ENCODE measurements at places on chromosomes 11 and 22.

- no peak for DNase-seq
Measured at GRCh38 chr22:31602259-31602952, 59.6 kb downstream of the PISD start.

- no peak for DNase-seq
Measured at GRCh38 chr11:66918741-66919140, 39.4 kb downstream of the PC start.

DNA sequence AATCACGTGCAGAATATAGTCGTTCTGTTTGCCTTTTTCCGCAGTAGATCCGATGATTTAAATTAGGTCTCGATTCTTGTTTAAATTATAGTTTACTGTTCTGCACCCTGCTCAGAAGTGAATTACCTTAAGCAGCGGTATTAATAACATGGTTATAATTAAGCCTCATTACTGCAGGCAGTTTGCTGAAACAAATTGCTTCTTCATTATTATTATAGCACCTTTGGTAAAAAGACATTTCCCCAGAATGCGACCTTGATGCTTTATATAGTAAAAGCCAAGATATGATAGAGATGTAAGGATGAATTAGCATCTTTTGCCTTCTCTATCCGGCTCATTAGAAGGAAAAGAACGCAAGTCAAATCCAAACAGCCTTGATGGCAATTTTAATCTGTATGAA is 625.2 kb upstream of the CADM1 start:
- no peak for DNase-seq

DNA sequence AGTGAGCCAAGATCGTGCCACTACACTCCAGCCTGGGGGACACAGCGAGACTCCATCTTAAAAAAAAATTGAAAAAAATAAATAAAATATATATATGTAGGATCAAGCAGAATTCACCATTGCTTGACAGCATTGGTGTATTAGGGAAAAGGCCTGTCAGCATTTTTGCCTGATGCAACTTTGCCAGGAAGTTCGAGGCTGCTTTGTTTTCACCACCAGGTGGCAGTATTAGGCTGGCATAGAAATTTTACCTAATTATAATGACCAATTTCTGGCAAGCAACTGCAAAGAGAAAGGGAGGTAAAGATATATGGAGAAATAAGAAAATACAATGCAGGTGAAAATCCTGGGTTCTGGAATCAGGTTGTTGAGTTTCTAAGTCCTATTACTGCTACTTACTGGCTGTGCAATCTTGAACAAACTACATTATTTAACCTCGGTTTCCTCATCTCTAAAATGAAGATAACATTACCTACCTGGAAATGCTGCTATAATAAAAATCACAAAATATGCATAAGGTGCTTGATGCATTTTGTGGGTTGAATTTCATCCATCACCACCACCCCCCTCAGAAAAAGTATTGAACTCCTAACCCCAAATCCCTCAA is 24.7 kb downstream of the LAYN start:
- peak; percentile 46 for DNase-seq

DNA sequence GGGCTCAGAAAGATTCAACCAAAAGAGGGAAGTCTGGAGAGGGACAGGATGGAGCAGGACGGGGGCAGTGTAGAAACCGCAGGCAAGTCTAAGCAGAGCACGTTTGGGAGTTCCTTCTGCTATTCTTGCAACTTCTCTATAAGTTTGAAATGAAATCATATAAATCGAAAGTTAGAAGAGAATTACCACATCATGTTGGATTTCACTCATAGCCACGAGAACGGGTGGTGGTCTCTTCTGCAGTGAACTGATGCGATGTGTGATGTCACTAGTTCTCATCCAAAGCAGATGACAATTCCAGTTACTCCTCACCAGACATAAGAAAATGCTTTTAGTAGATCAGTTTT is 36.0 kb downstream of the KCNQ1 start:
- no peak for DNase-seq

DNA sequence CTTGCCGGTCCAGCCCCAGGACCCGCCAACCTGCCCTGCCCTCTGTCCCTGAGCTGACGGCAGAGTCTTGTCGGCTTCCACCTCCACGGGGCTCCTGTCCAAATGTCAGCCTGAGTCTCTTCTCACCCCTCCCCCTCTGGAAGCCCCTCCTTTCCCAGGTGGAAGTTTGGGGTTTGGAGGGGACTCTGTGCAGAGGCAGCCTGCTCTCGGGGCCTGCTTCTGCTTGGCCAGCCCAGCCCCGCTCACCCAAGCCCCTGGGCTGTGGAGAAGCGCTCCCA is 31.0 kb downstream of the CTTN start:
- DNase-seq, result no peak

DNA sequence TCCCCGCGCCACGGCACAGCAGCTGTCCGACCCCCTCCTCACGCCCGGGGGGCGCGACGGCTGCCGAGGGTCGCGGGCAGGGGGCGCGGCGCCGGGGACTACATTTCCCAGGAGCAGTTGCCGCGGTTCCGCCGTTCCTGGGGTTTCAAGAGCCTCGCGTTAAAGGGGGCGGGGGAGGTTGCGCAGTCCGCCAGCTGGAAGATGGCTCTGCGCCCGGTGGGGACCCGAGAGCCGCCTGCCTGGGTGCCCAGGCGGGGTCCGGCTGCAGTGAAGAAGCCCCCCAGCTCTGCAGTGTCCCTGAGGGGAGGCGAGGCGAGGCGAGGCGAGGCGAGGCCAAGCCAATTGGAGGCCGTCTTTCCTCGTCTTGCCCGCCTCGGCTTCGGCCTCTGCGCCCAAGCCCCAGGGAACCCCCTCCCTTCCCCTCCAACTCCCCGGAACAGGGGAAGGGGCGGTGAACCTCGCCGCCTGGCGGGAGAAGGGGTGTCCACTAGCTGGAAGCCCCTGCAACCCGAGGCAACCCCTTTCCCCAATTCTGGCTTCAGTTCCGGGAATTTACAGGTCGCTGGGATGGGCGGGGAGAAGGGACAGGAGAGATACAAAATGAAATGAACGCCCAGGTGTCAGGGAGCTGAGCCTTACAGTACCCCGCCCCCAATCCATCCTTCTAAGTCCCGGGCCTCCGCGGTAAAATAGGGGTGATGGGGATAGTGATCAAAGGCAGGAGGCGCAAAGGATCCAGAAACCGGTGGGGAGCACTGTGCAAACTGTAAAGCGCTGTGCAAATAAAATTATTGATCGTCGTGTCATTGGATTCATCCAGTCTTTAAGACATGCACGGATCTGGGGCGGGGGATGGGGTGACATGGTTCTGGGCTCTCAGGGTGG is 5.2 kb upstream of the GCAT start:
- no peak for DNase-seq

GRCh38 chr11:29773656-29774264 is 243.1 kb downstream of the KCNA4 start:
- no peak for DNase-seq

DNA sequence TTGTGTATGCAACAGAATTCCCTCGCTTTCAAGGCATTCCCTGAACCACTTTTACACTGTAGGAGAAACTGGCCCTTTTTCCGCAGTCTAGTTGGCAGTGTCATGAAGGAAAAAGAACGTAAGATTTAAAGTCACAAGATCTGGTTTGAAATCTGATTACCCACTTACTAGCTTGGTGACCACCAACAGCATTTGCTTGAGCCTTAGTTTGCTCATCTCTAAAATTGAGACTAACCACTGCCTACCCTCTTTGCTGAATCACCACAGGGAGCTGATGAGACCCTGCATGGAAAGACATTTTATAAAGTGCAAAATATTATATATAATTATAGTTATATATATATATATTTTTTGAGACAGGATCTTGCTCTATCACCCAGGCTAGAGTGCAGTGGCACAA is 39.4 kb downstream of the SYTL2 start:
- no peak for DNase-seq

GRCh38 chr11:130527636-130528297 is 79.3 kb downstream of the ADAMTS15 start:
- no peak for DNase-seq

DNA sequence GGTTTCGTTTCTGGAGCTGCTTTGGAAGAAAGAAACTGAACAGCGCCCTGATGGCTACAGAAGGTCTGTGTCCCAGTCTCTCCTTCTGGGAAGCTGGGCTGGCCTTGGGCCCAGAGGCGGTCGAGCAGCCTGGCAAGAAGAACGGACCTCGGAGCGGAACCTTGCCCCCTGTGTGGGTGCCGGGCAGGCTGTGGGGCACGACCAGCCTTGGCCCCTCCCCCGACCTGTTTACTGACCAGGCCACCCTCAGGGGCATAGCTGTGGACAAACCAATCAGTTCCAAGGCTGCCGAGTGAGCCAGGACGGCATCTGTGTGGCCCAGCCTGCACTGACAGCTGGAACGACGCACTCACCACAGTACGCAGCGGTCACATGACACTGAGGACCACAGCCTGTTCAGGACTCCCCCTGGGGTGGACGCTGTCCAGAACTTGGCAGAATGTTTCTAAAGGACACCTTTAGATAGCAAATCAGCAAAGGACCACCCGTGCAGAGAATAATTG is 7.2 kb downstream of the PIM3 start:
- no peak for DNase-seq

GRCh38 chr22:25159028-25159427 is 40.6 kb upstream of the CRYBB3 start:
- no peak for DNase-seq

DNA sequence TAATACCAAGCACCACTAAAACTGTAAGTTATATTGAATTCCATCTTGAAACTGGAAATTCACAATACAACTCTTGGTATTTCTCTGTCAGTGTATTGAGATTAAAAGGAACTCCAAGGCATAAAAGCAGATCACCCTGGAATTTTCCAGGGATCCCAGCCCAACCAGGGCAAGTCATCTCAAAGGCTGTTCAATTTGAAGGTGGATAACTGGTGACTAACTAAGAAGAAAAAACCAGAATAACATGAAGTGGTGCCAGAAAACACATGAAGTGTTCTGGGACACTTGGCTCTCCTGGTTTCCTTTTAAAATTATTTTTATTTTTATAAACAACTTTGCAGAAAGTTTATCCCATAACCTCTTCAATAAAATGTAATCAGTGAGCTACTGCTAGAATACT is 7.8 kb upstream of the BMAL1 start:
- DNase-seq, result no peak

DNA sequence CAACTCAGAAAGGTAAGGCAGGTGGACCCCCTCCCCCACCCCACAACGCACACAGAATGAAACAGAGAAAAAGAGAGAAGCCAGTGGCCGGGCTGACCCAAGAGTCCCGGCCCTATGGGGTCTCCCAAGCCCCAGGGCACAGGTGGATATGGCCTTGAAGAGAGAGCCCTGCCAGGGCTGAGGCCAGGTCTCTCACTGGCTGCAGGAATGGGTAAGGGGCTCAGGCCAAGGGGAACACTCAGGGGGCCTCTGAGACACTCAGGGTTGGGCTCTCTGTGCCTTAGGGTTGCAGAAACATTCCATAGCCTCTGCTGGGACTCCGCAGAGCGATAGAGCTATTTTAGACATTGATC is 98.0 kb downstream of the PDE2A start:
- no peak for DNase-seq

- no peak for DNase-seq
Measured at GRCh38 chr11:110691926-110692325, 20.3 kb downstream of the ARHGAP20 start.

DNA sequence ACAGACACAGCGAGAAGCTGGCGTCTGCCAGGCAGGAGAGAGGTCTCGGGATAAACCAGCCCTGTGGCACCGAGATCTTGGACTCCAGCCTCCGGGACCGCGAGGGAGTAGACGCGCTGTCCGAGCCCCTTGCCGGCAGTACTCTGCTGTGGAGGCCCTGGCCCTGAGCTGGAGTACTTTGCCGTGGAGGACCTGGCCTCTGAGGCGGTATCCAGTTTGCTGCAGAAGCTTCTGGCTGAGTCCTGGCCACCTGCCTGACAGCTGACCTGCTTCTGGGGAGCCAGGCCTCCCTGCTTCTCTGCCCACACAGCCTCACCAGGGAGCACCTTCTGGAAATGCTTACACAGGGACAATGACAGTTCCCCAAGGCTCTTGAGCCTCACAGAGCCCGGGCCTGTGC is 31.6 kb upstream of the CARS1 start:
- no peak for DNase-seq

DNA sequence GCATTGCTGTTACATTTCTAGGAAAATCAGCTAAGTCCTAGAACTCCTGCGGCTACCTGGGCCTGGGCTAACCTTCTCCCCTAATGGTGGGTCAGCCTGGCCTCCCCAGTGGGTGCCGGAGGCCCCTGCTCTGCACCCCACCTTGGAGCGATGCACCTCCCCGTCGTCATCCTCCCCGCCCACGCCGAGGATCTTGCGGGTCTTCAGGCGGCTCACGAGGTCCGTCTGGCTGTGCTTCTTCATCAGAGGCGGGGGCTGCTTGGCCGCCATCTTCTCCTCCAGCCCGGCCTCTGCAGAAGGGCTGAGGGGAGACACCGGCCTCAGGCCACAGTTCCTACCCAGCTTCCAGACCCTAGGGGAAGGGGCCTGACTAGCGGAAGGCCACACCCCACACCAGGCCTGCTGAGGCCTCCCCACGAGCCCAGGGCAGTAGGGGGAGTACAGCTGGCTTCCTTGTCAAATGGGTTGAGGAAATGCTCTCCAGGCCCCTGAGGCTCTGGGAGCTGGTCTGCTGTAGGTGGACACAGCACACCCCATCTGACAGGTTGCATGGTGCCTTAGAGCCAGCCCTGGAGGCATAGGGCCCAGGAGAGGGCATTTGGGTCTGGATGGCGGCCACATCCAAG is 12.5 kb downstream of the TP53I11 start:
- DNase-seq, result no peak

DNA sequence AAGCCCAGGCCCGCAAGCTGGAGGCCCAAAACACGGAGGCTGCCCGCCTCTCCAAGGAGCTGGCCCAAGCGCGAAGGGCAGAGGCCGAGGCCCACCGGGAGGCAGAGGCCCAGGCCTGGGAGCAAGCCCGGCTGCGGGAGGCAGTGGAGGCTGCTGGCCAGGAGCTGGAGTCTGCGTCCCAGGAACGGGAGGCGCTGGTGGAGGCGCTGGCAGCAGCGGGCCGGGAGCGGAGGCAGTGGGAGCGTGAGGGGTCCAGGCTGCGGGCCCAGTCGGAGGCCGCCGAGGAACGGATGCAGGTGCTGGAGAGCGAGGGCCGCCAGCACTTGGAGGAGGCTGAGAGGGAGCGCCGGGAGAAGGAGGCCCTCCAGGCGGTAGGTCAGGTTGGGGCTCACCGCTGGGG is 4.8 kb downstream of the CCDC88B start:
- no peak for DNase-seq

- DNase-seq, result no peak
Measured at GRCh38 chr22:17586831-17587440, 23.6 kb downstream of the SLC25A18 start.

DNA sequence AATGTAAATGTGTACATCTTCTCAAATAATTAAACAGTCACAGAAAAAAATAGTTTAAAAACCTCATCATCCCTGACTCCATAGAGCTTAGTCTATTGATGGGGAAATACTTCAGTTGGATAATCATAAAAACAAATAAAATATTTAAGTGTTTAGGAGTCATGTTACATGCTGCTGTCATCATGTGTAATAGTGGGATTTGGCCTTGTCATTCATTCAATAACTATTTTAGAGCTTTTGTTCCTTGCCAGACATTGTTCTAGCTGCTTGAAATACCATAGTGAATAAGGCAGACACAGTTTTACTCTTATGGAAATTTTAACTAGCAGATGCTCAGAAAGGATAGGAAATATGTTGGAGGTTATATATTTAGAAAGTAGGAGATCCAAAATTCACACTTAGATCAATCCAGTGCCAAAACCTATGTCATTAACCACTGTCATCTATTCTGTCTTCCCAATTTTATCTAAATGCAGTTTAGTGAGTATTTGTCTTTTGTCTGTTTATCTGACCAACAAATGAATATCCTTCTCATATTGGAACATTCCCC is 324.7 kb downstream of the CASP12 start:
- no peak for DNase-seq

- DNase-seq, result no peak
Measured at GRCh38 chr11:126951465-126951864, 49.1 kb downstream of the KIRREL3 start.
